ENCODE measurements at places on chromosomes 1 and 21. TPM values are rescaled to one million over a fixed set of nuclear protein-coding genes. Genes with fewer than 3 reads are reported as not detected.

- DNase-seq, result no peak
Observed at GRCh38 chr21:32955311-32956060, 70.2 kb upstream of the OLIG2 start.

- DNase-seq, result no peak
Observed at GRCh38 chr1:74012583-74012982, 185.4 kb downstream of the LRRIQ3 start.

DNA sequence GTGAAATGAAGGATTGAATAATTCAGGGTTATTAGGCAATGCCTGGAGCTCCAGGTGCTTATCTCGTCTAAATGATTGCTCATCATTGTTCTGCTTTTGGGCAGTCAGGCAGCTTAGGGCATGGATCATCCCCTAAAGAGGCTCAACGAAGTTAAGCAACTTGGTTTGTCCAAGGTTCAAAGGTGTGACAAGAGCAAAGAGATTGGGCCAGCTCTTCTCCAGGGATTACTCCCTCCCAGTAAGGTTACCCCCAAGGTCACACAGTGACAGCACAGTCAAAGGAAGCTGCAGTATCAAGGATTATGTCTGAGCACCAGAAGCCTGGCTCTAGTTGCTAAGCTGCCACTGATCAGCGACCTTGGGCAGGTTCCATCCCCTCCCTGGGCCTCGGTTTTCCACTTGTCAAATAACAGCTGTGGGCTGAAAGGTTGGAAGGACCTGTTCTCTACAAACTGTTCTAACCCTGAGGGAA lies 6.8 kb downstream of the ETNK2 start:
- no peak for DNase-seq

- no peak for DNase-seq
Observed at GRCh38 chr1:222240536-222241181, 307.2 kb downstream of the HHIPL2 start.

DNA sequence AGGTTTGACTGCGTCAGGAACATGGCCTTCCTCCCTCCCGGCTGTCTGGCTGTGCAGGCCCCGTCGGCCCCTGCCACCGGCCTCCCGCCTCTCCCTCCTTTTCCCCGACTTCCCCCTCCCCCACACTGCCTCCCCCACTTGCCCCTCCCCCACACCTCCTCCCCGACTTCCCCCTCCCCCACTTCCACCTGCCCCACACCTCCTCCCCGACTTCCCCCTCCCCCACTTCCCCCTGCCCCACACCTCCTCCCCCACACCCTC lies 52.6 kb downstream of the SLC19A1 start:
- DNase-seq, result no peak

DNA sequence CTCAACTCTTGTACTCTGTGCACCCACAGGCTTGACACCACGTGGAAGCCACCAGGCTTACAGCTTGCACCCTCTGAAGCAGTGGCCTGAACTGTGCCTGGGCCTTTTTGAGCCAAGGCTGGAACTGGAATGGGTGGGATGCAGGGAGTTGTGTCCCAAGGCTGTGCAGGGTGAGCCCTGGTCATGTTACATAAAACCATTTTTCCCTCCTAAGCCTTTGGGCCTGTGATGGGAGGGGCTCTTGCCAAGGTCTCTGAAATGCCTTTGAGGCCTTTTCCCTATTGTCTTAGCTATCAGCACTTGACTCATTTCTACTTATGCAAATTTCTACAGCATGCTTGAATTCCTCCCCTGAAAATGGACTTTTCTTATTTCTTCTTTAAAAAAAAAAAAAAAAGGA lies 14.1 kb downstream of the VN1R5 start:
- no peak for DNase-seq

DNA sequence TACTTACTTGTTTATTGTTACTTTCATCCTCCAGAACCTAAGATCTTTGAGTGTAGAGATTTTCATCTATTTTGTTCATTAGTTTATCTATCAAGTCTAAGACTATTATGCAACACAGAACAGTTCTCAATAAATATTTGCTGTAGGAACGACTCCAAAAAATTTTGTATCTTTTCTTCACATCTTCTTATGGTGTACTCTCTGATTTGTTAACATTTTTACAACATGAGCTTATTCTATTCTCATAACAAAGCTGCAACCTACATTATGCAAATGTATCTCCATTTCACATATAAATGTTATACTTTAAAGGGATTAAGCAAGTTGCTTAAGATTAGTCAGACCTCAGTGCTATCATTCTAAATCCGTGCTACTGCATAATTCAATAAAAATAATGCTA lies 514.2 kb upstream of the ZP4 start:
- DNase-seq, result no peak

DNA sequence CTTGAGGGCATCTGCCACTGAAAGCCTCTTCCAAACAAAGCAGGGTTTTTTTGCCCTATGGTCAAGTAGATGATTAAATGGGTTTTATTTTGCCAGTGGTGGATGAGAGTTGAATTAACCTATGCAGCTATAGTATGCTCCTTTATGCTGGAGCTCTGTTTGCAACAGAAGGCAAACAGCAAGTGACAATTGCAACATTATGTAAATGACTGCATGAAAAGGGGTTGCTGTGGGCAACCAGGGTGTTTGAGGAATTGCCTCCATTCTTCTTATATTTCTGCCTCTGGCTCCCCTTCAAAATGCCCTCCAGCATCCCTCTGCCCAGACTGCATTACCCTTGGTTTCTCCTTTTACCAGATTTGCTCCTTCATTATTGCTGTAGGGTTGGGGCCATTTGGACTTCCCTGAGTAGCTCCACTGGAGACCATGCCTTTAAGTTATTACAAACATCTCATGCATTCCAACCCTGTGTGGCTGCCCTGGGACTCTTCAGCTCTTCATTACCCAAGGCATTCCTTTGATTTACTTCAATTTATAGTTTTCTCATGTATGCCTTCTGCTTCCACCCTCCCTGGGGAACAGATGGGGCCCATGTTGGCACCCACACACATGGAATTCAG lies 398.4 kb downstream of the PRDM2 start:
- DNase-seq, result no peak

DNA sequence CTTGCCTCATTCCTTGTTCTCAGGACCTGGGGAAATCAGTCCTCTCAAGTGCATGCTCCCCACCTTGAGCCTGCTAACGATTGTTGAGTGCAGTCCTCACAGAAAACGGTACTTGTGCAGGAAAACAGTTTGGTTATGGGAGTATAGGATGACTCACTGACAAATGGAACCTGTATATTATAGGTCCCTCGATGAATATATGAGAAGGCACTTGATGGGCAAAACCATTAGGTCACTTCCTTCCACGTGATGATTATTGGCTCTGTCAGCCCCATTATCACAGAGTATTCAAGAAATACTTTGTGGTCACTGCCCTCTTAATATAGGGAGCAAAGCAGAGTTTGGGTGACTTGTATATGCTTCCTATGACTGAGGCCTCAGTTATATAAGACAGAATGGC lies 6.2 kb downstream of the CCDC17 start:
- no peak for DNase-seq

GRCh38 chr1:230441183-230442029 lies 15.3 kb upstream of the PGBD5 start:
- DNase-seq, result no peak

The DNASE2B gene
- total RNA-seq, result not detected

The CDK18 gene
- 4.5 TPM for total RNA-seq

- DNase-seq, result no peak
Observed at GRCh38 chr21:31343680-31344480, at the start of gene TIAM1. TSS of gene TIAM1 (minus strand) at chr21:31344261. CDS start at chr21:31266972, 77,289 bp downstream.

DNA sequence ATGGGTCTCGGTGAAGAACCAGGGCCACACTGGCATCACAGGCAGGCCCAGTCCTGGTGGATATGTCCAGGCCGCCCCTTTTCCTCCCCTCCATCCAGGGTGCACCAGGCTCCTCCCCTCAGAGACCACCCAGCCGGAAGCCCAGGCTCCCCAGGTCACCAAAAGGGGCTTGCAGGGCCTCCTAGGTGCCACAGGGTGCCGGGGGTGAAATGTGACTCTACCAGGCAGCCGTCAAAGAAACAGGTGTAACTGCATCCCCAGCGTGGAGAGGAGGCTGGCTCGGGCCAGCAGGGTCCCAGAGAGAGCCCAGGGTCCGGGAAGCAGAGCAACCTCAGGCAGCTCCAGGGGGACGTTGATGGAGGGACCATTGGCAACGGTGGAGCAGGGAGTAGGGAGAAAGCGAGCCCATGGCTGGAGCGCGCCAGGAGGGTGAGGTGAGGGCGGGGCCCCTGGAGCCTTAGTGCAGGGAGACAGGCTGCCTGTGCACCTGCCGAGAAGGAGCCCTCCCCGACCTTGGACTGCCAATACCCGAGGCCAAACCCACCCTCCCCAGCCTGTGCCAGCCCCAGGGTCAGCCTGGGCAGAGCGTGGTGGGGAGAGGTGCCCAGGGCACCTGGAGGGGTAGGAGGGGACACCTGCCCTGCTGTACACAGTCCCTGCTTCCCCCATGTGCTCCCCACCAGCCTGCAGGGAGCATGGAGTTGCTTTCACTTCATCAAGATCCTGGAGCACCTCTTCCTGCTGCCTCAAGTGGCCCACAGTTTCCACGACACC lies 48.3 kb upstream of the POFUT2 start:
- DNase-seq, result no peak

DNA sequence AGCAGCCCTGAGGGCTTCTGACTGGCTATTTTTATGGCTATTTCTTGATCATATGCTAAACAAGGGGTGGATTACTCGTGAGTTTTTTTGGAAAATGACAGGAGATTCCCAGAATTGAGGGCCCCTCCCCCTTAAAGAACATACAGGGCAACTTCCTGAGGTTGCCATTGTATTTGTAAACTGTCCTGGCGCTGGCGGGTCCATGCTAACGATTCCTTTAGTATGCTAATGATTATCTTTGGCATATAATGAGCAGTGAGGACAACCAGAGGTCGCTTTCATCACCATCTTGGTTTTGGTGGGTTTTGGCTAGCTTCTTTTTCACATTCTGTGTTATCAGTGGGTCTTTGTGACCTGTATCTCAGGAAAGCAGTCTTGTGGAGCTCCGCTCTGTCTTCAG lies 24.1 kb downstream of the FMN2 start:
- no peak for DNase-seq

GRCh38 chr1:61480273-61480935 lies 244.5 kb downstream of the TM2D1 start:
- no peak for DNase-seq

DNA sequence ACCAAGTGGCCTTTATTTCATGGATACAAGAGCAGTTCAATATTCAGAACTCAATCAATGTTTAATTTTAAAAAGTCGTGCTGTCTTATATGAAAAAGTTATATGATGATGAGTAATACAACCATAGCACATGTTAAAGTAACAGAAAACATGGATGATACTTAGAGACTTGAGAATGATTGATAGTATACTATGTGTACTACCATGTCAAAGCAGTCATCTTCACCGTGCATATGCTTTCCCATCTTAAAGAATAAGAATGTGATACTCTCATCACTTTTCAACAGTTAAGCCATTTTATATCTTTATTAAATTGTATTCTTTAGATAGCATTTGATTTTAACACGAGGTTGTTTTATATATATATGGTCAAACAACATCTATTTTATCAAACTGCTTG lies 535.9 kb upstream of the ADAMTS5 start:
- no peak for DNase-seq

DNA sequence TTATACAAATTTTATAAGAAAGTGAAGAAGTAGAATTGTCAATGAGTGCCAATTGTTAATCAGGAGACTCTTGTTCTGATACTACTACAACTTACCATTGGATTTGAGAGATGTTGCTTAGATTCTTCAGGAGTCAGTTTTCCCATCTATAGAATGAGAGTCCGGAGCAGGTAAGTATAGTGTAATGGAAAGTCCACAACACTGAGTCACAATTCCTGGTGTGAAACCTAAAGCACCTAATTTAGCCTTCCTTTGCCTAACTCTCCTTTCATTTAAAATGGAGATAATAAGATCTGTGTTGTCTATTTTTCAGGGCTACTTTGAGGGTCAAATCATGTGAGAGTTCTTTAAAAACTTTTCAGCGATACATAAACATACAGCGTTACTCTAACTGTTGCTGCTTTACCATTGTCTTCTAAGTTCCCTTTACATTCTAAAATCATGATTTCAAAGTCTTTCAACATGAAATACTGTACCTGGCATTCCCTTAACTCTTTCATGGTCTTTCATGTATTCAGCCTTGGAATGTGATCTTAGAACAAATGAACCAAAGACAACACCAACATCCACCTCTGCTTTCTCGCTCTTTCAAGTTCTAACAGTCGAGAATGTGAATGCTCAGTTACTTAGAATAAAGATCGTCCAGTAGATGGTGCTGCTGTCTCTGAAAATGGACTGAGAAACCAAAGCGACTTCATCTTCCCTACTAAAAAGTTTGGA lies 90.9 kb downstream of the SLC30A10 start:
- DNase-seq, result peak; percentile 23

DNA sequence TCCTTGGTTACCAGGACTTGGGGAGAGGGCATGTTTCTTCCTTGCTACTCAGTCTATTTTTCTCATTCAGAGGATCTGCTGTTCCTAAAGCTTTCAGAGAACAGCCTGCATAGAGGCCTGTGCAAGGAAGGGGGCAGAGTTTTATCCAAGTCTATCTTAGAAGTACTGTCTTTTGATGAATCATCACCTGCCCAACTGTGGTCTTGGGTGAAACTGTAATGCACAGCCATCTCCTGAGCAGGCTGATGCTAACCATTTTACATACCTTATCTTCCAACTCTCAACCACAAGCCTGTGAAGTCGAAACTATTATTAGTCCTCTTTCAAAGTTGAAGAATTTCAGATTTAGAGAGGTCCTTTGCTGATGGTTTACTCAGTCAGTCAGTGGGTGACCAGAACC lies 368.0 kb downstream of the HHAT start:
- DNase-seq, result peak; percentile 66

DNA sequence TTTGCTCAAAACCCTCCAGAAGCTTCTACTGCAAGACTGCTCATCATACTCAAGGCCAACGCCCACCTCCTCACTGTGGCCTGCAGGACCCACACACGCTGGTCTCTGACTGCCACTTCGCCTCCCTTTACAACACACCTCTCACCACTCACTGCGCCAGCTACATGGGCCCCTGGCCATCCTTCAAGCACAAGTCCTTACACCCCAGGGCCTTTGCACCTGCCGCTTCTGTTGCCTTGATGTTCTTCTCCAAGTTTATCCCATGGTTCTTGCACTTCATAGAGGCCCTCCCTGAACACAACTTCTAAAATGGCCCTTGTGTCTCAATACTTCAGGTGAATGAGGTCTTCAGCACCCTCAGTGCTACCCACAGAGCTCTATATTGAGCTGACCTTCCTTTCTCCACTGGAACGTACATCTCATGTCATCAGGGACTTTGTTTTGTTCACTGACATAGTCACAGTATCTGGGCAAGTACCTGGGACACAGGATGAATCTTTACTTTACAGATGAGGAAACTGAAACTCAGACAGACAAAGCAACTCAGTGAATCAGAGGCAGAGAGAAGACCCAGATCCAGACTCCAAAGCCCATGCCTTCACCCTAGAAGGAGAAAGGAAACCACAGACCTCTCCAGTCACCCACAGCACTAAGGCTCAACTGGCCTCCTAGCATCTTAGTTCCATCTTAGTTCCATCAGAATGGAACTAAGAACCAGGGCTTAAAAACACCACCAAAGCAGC lies 34.7 kb upstream of the CLSTN1 start:
- DNase-seq, result no peak

DNA sequence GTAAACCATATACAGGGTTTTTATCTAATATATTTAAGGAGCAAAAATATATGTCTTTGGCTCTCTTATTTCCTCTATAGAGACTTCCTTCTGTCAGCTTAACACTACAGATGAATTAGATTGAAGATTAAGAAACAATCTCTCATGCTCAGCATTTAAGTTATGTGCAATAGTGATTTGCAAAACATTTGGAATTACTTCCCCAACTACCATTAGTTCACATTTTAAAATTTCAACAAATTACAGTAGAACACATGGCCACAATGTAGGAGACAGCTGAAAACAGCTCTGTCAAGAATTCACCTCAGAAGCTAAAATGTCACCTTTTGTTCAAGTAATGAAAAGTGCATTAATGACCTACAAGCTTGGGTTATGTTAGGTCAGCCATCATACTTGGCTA lies 177.9 kb downstream of the EIF4G3 start:
- DNase-seq, result no peak
